Lung (tissue), 17 donors: ENCODE measurements at places on chromosomes 3 and 15. TPM values are rescaled to one million over a fixed set of nuclear protein-coding genes. Genes with fewer than 3 reads are reported as not detected.

- no peak for DNase-seq
Measured at GRCh38 chr3:60752809-60753208, 498.4 kb downstream of the FHIT start.

Gene ZMYND10
- 117 TPM for total RNA-seq

Gene CCR1
- 39.5 TPM for total RNA-seq

Gene MEGF11
- total RNA-seq: 1.5 TPM

- DNase-seq: peak; percentile 44
Measured at GRCh38 chr3:170429050-170429449, 10.4 kb downstream of the CLDN11 start.

Gene TTC23
- total RNA-seq: 14.6 TPM

Gene IRAK2
- total RNA-seq: 13.2 TPM

Gene CCDC54
- not detected for total RNA-seq

GRCh38 chr3:152842413-152842812 is 7.5 kb downstream of the P2RY1 start:
- DNase-seq: no peak

Gene CCDC33
- 12.1 TPM for total RNA-seq

GRCh38 chr3:57233799-57234198 is 6.3 kb downstream of the APPL1 start:
- no peak for DNase-seq

Gene C3orf85
- total RNA-seq: not detected

- no peak for DNase-seq
Measured at GRCh38 chr3:160314995-160315394, 84.0 kb downstream of the IFT80 start.

Gene FEZF2
- total RNA-seq: not detected

GRCh38 chr3:141356046-141356445 is 12.3 kb upstream of the ZBTB38 start:
- no peak for DNase-seq

- DNase-seq: no peak
Measured at GRCh38 chr3:32095431-32095830, 11.0 kb upstream of the GPD1L start.

Gene CTXN2
- total RNA-seq: not detected

DNA sequence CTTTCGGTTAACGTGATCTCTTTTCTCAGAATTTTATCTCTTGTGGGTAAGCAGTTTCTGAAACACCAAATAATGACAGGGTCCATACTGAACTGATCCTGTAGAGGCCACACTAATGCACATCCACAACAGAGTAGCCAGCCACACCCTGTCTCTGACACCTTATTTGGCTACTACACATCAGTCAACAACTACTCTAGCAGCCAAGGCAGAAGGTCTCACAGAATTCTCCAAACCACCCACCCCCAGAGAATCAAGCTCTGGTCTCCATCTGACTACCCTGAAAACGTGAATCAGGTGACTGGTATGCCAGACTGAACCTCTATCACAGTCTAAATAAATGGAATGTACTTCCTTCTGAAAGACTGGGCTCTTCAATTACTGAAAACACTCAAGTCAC is 38.0 kb downstream of the EDC3 start:
- no peak for DNase-seq

Gene MST1
- total RNA-seq: 13.3 TPM

DNA sequence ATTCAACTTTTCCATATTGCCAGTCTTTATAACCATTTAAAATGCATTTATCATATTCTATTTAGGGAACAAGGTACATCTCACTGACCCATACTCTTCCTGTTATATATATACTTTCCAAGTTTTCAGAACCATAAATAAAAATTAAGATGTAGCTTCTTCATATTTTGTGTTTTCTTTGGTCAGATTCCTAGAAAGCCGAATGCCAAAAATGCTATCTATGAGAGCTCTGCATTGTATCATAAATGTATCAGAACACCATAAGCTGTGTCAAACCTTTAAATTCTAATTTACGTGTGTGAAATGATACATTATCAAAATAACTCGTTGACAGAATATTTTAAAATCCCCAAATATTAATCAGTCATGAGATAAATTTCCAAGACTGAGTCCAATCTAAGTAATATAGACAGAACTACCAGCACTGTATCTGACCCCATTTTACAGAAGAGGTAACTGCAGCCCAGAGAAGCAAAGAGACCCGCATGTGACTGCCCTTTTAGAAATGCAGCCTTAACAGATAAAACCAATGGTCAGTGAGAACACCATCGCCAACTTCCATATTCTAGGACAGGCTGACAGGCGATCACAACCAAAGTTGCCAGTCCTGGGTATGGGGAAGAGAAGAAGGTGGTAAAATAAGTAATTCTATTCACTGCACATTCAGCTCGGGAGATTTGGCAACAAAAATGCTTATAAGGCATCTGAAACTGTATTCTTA is 16.2 kb upstream of the RPS17 start:
- DNase-seq: no peak

GRCh38 chr3:17632401-17633100 is 109.9 kb downstream of the TBC1D5 start:
- no peak for DNase-seq

Gene CHCHD6
- 22.6 TPM for total RNA-seq

Gene RPL35A
- total RNA-seq: 735 TPM

Gene SERPINI2
- total RNA-seq: 4.9 TPM

DNA sequence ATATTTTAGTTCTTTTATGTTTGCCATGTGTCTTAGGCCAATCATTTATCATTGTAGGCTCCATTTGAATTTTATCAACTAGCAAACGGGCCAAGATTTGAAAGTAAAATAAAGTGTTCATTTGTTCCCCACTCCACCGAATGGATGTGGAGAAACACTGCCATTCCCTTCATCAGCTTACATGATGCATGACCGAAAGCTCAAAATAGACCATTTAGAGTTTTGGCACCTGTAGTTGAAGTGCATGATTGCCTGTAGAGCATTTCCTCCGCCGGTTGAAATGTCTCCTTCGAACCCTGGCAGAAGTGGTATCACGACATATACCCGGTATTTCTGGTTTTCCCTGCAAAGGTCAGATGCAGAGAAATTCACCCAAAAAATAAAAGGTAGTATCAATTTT is 165.6 kb downstream of the PLD1 start:
- no peak for DNase-seq

- no peak for DNase-seq
Measured at GRCh38 chr3:26191556-26191955, 401.7 kb downstream of the OXSM start.

GRCh38 chr3:36991923-36992805 is 767 bp downstream of the EPM2AIP1 start:
- no peak for DNase-seq

DNA sequence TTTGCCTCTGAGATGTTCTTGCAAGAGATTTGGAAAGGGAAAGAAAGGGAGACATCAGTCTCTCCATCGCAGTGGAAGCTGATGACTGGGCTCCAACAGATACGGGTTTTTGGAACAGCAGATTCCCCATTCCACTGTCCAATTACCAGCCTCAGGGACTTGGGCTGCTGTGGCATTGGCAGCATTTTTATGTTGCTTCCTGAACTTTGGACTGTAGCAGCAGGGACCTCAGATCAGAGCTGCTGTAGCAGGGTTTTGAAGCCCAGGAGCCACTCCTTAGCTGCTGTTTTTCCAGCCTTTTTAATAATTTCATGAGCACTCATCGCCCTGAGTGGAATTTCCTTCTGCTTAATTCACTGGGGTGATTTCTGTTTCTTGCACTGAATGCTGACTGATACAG is 135.7 kb upstream of the SLCO3A1 start:
- DNase-seq: no peak

DNA sequence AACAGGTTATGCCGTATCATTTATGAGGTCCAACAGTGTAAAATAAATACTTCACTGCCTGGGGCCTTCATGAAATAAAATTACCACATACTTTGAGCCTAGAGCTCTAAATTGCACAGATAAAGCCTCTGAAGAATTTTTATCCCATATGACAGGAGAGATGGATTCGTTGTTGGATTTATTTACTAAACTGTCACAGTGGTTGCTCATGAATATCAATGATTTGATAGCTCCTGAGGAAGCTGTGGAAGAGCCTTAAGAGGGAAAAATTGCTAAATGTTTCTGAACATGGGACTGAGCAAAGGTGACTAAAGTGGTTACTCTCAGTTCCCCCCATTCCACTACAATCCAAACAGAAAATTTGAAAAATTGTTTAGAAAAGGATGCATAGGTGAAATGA is 558.9 kb upstream of the IL12A start:
- no peak for DNase-seq

GRCh38 chr3:50157827-50158529 is 2.9 kb downstream of the SEMA3F start:
- DNase-seq: peak; percentile 71

DNA sequence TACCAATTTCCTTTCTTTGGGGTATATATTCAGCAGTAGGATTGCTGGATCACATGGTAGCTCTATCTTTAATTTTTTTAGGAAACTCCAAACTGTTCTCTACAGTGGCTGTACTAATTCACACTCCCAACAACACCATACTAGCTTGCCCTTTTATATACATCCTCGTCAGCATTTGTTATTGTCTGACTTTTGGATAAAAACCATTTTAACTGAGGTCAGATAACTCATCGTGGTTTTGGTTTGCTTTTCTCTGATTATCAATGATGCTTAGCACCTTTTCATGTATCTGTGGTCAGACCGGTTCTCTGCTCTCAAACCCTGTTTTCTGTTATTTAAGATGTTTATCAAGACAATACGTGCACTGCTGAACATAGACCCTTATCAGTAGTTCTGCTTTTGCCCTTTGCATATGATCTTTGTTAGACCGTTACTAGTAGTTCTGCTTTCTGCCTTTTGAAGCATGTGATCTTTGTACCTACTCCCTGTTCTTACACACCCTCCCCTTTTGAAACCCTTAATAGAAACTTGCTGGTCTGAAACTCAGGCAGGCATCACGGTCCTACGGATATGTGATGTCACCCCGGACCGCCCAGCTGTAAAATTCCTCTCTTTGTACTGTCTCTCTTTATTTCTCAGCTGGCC is 474.3 kb downstream of the RSL24D1 start:
- DNase-seq: no peak

GRCh38 chr3:99767291-99767690 is 50.4 kb upstream of the CMSS1 start:
- no peak for DNase-seq
